ENCODE measurements at places on chromosomes 5 and 9.

- no peak for DNase-seq
Measured at GRCh38 chr9:92974761-92975755, 27.7 kb downstream of the FGD3 start.

- DNase-seq, result no peak
Measured at GRCh38 chr5:142806841-142807267, 36.7 kb downstream of the ARHGAP26 start.

GRCh38 chr5:72179028-72179815, 71.9 kb downstream of the MAP1B start:
- DNase-seq, result no peak

- no peak for DNase-seq
Measured at GRCh38 chr5:4205398-4205797, 609.8 kb downstream of the IRX1 start.

GRCh38 chr9:36018891-36019720, 17.6 kb upstream of the RECK start:
- DNase-seq, result no peak

DNA sequence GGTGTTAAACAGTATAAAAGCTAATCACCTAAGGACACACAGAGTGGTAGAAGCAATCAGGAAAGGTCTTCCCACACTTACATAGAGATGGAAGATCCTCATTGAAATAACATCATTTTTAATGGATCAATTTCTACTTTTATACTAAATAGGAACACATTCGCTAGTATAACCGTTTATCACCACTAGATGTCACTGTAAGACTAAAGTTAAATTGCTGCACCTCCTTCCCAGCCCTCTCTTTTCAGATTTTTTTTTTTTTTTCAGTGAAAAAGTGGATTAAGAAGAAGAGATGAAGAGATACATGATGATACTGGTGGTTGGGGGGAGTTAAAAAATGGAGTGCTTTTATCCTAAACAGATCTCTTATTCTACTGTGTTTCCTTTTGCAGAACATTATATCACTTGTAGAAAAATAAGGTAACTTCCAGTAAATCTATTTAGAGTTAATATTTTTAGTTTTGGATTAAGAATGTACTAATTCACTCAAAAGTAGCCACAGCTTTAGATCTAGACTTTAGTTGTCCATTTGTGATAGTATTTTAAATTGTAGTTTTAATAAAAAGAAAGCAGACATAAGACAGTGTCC, 116.9 kb upstream of the ARRDC3 start:
- peak; percentile 57 for DNase-seq

GRCh38 chr9:4237748-4238511, 61.9 kb downstream of the GLIS3 start:
- DNase-seq, result no peak

GRCh38 chr5:152113401-152113800, 188.8 kb upstream of the GLRA1 start:
- peak; percentile 41 for DNase-seq

GRCh38 chr5:132886064-132886823, 12.8 kb downstream of the LEAP2 start:
- no peak for DNase-seq

DNA sequence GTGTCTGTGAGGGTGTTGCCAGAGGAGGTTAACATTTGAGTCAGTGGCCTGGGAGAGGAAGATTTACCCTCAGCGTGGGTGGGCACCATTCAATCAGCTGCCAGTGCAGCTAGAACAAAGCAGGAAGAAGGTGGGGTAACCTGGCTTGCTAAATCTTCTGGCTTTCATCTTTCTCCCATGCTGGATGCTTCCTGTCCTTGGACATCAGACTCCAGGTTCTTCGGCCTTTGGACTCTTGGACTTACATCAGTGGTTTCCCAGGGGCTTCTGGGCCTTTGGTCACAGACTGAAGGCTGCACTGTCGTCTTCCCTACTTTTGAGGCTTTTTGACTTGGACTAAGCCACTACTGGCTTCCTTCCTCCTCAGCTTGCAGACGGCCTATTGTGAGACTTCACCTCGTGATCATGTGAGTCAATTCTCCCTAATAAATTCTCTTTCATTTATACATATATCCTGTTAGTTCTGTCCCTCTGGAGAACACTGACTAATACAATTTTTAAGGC, 38.1 kb downstream of the PBX3 start:
- DNase-seq, result no peak

- DNase-seq, result no peak
Measured at GRCh38 chr5:153598099-153598498, 107.6 kb downstream of the GRIA1 start.

GRCh38 chr5:36877667-36878391, 1.3 kb downstream of the NIPBL start:
- peak; percentile 72 for DNase-seq

DNA sequence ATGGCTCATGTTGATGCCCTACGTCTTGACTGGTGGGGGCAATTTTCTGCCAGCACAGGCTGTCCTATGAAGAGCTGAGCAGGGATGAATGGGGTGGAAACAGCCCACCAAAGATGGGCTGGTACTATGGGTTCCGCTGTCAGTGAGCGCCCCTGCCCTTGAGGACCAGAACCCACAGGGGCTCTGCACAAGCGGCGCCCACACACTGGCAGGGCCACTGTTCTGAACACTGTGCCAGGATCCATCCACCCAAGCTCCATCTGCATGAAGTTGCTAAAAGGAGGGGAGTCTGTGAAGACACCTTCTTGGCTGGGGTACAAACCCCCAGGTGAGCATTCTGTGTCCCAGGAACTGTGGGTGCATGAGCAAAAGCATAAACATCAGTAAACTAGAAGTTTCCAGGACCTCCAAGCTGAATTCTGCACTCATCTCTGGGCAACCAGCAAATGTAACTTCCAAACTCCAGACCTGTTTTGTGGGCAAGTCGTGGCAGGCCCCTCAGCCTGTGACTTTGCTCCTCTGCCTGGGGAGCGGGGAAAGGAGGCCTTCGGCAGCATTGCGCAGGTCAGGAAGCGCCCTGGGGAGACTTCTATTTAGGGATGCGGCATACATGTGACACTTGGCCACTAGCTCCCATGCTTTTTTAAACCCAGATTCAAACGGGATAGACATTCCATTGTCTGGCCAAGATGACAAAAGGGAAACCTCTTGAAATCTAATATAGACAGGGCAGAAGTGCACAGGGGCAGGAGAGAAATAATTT, 48.9 kb downstream of the PTPN3 start:
- DNase-seq, result no peak

DNA sequence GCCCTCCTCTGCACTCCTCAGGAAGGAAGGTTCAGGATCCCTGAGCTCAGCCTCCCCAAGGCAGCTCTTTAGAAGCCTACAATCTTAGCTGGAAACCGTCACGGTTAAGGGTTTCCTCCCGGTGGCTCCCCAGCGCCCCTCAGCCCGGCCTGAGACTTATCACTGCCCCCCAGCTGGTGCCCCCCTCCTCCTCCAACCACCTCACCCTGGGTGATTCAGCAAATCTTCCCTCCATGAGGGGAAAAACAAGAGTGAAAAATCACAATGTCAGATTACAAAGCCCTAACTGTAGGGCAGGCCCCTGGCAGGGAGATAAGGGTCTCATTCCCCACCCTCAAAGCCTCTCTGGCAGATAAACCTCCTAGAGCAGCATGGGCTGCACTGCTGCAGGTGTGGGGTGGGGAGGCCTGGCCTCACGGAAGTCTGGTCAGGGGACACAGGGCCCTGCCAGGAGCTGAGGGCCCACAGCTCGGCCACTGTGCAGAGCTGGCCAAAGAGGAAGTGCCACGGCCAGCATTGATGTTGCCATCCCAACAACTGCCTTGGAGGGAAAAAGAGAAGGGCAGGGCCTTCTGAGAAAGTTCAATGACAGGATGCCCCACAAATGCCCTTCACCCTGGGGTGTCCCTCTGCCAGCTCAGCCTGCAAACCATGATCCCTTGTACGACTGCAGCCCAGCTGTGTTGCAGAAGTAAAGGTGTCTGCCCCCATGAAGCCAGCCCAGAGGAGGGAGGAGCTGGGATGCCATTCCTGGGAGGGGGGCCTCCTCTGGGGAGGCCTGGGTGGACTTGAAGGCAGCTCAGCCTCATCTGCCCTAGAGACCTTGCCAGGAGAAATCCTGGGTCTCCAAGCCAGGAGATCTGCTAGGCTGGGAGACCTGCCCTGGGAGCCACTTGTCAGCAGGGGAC, 25.9 kb downstream of the GFI1B start:
- DNase-seq, result no peak

- DNase-seq, result peak; percentile 24
Measured at GRCh38 chr9:101566904-101567724, 27.7 kb downstream of the PPP3R2 start.

GRCh38 chr9:76116913-76117312, 226.4 kb downstream of the PCSK5 start:
- no peak for DNase-seq

GRCh38 chr5:99105216-99105615, 176.4 kb upstream of the CHD1 start:
- DNase-seq, result no peak

DNA sequence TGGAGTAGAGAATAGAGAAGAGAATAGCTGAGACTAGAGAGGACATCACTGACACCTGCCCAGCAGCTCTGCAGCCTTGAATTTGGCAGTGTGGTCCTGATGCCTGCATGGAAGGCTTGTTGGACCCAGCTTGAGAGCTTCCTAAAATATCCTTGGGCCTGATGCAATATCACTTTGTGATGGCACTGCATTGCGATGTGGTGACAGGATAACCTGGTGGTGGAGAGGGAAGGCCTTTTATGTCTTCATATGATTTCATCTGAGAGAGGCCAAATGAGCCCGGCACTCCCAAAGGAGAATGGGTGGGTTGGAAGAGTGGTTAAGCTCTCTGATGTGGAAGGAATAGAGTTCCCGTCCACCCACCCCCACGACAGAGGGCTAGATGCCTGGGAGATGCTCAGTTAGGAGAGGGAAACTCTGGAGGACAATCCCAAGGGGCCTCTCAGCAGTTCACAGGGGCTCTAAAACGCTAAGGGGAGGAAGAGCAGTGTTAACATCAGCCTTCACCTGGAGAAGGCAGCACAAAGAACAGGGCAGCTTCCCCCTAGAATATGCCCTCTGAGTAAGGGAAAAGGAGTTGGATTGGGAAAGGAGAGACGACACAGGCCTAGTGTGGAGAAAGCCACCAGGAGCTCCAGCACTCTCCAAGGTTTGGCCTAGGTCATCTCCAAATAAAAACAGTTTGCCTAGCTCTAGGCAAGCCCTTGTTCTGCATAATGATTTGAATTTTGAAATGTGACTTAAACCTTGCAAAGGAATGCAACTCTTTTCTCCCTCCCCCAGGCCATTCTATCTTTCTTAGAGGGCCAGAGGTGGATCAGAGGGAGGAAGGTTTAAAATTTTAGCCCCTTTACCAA, 99.8 kb upstream of the SSBP2 start:
- DNase-seq, result no peak

DNA sequence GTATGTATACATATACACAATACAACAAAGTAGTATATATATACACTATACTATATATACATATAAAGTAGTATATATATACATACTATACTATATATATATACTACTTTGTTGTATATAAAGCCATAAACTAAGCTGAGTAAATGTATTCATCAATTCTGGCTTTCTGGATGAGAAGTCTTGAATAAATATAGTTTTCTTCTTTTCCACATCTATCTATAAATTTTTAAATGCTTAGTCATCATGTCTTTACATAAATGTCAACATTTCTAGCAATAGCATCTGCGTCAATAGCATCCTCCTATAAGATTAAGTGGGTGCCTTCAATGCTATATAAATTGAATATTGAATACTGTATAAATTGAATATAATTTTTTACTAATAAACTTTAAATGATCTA, 63.1 kb upstream of the COX7C start:
- no peak for DNase-seq

GRCh38 chr5:54692631-54693030, 175.1 kb downstream of the SNX18 start:
- DNase-seq, result no peak

- no peak for DNase-seq
Measured at GRCh38 chr9:34025811-34026210, 22.9 kb downstream of the UBAP2 start.

GRCh38 chr5:53779541-53779981, 219.1 kb downstream of the NDUFS4 start:
- DNase-seq, result no peak

GRCh38 chr5:174876-175465, 16.3 kb upstream of the LRRC14B start:
- DNase-seq, result no peak

- peak; percentile 27 for DNase-seq
Measured at GRCh38 chr9:69027355-69028097, 8.0 kb upstream of the FXN start.

DNA sequence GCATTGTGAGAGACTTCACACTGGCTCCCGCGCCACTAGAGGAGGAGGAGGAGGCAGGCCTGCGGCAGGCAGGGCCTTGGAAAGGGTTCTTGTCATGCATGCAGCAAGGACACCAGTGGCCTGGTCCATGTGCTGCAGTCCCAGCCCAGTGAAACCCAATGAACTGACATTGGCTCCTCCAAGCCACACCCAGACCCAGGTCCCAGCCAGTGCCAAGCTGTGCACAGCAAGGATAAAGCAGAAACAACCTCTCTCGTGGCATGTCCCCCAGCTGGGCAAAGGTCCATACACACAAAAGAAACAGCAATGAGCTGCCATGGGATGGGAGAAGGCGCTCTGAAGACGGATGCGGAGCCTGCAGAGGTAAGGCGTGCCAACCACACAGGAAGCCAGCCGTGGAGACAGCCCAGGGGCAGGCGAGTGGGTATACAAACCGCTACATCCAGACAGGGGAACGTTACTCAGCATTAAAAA, 89.2 kb downstream of the SEMA4D start:
- DNase-seq, result peak; percentile 84

GRCh38 chr5:33726422-33727165, 165.2 kb downstream of the ADAMTS12 start:
- no peak for DNase-seq

- DNase-seq, result no peak
Measured at GRCh38 chr5:111942201-111942600, 185.2 kb upstream of the NREP start.

- DNase-seq, result no peak
Measured at GRCh38 chr9:15079989-15080388, 169.8 kb upstream of the FREM1 start.

DNA sequence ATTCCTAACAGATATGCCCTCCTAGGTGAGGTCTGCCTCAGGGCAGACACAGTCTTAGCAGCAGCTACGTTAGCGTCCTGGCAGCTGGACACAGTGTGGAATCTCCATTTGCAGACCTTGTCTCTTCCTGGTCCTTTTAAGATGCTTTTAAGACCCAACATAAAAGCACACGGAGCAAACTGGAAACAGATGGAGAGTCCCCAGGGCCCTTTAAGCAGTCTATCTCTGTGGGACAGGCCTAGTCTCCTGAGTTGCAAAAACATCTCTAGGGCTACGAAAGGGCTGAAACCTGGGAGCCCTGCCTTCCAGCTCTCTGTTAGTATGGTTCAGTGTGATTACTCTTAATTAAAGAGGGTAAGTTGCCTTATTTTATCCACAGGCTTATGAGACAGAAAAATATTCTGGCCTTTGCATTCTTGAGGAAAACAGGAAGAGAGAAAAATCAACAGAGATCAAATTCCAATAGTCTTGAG, 66.0 kb upstream of the GNA14 start:
- DNase-seq, result no peak

- DNase-seq, result no peak
Measured at GRCh38 chr5:103474677-103475076, 87.9 kb downstream of the NUDT12 start.
